ENCODE measurements at places on chromosomes 5 and 9.

GRCh38 chr9:126531591-126531990 lies 82.1 kb upstream of the LMX1B start:
- DNase-seq: no peak

DNA sequence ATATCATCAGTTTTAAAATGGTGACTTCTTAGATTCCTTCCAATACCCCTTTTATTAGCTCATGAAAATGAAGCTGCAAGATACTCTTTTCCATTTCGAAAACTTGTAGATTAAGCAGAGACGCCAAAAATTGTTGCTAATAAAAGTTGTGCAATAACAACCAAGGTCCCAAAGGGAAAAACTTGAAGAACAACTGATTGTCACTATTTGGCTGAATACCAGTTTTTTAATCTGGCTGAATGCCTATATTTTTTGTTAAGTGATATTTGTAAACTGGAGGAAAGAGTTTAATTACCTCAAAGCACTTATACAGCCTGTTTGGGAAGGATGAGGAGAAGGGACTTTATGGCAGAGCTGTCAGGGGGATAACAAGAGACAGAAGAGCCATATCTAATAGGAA lies 14.6 kb downstream of the C5orf58 start:
- no peak for DNase-seq

- DNase-seq: no peak
Measured at GRCh38 chr5:53191548-53192165, 82.1 kb upstream of the MOCS2 start.

DNA sequence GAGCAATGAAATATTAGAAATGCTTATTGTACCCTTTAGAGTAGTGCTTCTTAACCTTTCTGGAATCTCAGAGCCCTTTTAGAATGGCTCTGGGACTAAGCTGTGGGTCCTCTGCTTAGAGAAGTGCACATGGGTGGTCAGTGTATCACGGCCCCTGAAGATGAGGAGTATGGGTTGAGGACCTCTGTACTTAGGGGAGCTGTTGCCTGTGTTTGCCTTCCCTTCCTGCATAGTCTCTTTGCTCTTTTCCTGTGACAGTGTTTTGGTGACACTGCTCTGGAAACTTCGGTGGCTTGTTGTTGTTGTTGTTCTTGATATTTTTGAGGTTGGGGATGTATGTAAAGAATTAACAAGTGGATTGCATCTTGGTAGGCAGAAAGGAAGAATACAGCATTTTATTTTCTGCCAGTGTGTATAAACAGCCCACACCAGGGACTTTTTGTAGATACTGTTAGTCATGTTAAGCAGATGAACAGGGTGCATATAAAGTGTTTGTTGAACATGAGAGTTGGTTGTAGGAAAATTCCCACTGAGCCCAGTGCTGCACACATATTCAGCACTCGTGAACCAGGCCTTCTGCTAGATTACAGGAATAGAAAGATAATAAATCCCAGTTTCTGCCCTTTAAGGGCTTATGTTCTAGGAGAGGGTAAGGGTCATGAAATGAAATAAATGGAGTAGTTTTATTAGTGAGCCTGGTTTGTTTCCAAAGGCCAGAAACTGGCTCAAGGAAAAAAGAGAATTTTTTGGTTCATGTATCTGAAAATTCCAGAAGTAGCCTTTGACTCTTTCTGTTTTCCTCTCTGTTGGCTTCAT lies 199.7 kb downstream of the ARHGAP26 start:
- DNase-seq: no peak

DNA sequence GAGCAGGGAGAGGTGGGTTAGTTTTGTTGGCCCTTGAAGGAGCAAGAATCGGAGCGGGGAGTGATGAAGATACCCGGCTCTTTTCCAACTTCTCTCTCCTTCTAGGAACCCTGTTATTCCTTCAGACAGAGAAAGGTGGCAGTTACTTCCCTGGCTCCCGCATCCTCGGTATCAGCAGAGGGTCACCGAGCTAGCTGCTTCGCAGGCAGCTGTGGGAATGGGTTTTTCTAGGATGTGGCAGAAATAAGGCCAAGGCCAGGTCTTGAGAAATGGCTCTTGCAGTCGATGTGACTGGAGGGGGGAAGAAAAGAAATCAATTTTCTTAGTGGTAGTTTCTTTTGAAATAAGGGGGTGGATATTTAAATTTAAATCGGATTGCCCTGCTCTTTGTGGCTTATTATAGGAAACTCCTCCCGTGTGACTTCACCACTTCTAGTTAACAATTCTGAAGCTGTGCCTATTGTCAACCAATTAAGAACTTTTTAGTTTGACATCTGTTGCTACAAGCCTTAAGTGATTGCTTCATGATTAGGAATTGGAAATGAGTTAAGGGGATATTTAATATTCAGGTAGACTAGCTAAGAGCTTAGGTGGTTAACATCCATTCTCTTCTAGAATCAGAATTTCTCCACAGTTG lies 1.4 kb downstream of the SAP30L start:
- DNase-seq: no peak

DNA sequence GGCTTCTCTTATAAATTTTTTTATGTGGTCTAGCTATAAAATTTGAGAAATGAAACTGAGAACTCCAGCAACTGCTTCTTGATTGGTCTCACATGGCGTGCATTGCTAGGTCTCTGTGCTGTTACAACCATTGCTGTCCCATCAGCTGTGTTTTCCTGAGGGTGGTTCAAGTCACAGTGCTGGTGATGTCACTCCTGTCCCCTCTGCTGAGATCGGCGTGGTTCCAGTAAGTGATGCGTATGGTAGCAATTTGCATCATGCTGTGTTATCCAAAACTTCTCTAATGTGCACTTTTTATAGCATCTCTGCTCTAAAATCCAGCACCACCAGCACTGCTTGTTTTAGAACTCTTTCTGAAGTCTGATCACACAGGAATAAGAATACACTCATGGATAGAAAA lies 112.6 kb upstream of the ZNF608 start:
- DNase-seq: no peak

- DNase-seq: no peak
Measured at GRCh38 chr9:37961351-37961750, 57.4 kb upstream of the SLC25A51 start.

- no peak for DNase-seq
Measured at GRCh38 chr9:13146840-13147239, 132.7 kb downstream of the MPDZ start.

- DNase-seq: no peak
Measured at GRCh38 chr9:129929496-129930125, 94.4 kb downstream of the USP20 start.

DNA sequence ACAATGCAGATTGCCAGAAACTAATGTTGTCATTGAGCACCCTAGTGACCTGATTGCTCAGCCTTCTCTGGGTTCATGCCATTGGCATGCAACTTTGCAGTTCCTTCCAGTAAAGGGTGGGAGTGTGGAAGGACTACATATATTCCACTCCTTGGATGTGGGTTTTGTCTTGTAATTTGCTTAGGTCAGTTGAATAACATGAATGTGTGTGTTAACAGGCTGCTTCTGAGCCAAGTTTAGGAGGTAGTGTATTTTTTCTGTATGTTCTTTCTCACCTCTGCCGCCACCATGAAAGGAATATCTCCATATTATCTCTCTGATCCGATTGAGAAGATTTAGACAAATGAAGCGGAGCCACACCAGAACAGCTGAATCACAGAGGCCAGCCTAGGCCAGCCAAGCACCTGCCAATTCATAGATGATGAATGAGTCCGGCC lies 1929.6 kb upstream of the CDH6 start:
- no peak for DNase-seq

DNA sequence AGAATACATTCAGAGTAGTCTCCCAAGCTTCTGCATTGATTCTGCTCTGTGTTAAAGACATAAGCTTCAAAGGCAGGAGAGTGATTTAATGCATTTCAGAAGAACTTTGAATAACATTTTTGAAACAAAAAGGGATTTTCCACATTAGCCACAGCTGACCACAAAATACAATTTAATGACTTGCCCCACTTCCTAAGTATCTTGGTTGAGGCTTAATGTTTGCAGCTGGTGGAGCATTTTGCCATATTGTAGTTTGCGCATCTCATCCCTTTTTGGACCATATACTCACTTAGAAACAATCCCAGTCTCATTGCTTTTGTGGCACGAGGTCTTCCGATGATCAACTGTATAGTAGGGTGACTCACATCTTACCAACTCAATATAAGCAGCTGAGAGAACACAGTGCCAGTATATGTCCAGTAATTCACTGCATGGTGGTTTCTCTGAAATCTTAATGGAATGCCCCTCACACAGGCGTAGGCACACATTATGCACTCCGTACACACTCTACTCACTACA lies 455.8 kb upstream of the PTGER4 start:
- no peak for DNase-seq

GRCh38 chr5:15992918-15993317 lies 186.7 kb downstream of the MARCHF11 start:
- no peak for DNase-seq

DNA sequence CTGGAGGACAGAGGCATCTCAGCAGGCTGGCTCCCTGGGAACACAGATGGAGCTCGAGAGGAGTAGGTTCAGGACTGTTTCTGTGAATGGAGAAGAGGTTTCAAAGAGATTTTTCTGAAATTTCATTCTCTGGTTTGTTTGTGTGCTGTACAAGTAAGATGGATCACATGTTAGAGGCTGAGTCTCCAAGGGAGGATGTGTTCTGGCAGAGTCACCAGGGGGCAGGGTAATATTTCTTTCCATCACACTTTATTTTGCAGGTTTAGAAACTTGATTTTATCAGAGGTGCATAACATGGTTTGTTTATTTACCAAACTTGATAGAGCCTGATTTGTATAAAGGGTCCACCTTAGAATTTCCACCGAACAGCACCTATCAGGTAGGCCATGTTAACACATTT lies 69.2 kb upstream of the ARL15 start:
- DNase-seq: no peak

GRCh38 chr9:108423433-108423832 lies 432.4 kb downstream of the ACTL7B start:
- no peak for DNase-seq

All from T follicular helper cell (primary cell).